Stimulated activated CD8-positive, alpha-beta memory T cell treated with anti-CD3 and anti-CD28 coated beads, Interleukin-4, amount 100 ng/mL, for 4 hours (primary cell): ENCODE measurements at places on chromosomes 6 and 20.

- no peak for DNase-seq
Observed at GRCh38 chr20:46642265-46642968, 8.8 kb downstream of the SLC13A3 start.

DNA sequence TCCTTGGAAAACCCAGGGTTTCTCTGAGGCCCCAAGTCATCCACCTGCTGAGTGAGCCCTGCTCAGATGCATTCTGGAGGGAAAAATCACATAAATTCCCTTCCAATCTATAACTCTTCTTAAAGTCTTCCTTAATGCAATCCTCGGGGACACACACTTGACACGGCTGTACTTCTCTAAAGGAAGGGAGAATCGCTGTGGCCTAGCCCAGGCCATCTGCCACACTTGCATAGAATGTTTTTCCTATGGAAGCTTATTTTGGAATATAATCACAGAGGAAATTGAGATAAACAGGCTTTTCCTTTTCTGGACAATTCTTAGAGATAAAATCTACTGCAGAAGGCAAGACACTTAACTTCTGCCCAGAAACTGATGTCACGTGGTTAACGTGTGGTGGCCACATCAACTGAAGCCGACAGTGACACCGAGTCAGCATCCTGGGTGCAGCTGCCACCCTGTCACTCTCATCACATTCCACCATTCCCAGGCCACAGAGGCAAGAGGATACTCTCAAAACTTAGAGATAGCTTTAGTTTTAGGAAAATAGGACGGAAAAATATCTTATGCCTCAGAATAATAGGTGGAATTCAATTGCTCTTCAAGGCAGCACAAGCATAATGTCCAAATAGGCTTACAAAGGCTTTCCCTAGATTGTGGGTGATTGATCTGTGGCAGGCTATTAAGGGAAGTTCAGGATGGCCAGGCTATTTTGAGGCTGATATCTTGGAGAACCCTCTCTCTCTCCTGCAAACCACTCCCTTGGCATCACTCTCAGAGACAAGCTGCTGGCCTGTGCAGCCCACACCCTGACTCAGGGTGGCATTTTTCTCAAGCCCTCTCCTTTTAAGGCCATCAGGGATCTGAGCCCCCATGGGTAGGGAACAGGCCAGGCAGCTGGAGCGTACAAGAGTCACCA is 29.6 kb downstream of the PSMB1 start:
- DNase-seq, result no peak

DNA sequence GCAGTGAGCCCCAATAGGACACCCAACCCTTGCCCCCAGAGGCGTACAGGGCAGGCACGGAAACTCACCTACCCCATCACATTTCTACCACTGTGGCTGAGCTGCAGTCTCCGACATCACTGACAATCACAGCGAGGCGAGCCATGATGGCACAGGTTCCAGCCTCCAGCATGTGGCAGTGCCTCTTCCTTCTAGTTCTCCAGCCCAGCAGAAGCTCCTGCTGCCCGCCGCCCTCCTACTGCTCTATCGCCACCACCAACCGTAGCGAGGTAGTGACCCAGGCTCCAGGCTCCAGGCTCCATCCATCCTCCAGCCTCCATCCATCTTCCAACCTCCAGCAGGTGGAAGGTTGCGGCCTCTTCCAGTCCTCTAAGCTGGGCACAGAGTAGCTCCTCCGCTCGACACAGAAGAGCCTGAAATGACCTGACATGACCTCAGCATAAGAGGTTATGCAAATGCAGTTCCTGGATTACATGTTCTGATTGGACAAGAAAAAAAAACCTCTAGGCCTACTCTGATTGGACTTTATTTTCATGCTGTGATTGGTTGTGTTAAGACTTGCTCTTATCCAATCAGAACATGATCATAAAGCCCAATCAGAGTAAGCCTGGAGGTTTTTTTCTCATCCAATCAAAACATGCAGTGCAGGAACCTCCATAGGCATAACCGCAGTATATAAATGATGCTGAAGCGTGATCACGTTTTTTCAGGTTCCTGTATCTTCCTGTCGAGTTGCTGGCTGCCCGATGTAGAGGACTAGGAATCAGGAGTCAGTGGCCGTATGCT is 438.9 kb upstream of the ZNF337 start:
- DNase-seq, result no peak

GRCh38 chr6:5082487-5083306 is 2.4 kb upstream of the PPP1R3G start:
- DNase-seq, result no peak

DNA sequence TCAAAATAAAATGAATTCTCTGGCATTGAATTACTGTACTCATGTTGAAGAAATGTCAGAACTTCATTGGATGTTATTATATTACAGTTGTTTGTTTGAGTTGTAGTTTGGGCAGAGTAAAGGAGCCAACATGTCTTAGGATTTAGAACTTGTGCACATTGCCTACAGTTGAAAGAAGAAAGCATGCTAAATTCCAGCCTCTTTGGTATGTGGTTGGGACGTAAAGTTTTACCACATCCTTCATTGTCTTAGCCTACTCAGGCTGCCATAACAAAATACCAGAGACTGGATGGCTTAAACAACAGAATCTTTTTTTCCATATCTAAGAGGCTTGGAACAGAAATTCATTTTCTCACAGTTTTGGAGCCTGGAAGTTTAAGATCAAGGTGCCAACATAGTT is 42.4 kb downstream of the HFE start:
- DNase-seq, result no peak

- DNase-seq, result no peak
Observed at GRCh38 chr20:59117526-59117925, 46.1 kb upstream of the ZNF831 start.

GRCh38 chr20:3459881-3460307 is 10.9 kb upstream of the ATRN start:
- no peak for DNase-seq

DNA sequence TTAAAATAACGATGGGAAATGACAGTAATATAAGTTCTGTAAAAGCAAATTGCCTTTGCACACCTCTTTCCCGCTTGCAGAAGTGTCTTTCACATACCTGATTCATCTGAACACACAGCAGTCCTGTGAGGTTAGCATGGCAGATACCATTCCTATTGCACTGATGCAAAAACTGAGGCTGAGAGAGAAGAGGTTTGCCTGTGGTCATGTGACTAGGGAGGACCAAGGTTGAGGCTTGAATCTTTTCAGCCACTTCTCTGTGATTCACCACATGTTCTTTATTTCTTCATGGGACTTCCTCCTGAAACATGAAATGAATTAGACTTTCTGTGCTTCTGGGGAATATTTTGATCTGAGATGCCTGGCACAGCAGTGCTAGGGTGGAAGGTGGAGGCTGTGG is 92.9 kb downstream of the VEGFA start:
- DNase-seq, result no peak

- DNase-seq, result no peak
Observed at GRCh38 chr20:31934968-31935764, 16.7 kb downstream of the PDRG1 start.

GRCh38 chr6:121838842-121839241 is 403.4 kb downstream of the GJA1 start:
- DNase-seq, result no peak

DNA sequence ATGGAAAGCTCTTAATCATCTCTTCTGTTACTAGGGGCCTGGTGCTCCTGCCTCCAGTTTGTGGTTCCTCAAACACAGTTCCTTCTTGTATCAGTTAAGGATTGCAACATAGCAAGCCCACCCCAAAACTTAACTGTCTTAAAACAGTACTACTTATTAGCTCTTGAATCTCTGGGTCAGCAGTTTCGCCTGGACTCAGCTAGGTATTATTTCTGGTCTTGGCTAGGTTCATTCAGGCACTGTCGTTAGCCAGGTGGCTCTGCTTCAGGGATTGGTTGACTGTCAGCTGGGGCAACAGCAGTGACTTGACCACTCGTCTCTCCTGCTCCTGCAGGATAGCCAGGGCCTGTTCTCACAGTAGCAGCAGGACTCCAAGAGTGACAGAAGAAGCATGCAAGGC is 30.0 kb upstream of the RALY start:
- no peak for DNase-seq

GRCh38 chr20:50284811-50285375 is 94.3 kb downstream of the CEBPB start:
- no peak for DNase-seq

DNA sequence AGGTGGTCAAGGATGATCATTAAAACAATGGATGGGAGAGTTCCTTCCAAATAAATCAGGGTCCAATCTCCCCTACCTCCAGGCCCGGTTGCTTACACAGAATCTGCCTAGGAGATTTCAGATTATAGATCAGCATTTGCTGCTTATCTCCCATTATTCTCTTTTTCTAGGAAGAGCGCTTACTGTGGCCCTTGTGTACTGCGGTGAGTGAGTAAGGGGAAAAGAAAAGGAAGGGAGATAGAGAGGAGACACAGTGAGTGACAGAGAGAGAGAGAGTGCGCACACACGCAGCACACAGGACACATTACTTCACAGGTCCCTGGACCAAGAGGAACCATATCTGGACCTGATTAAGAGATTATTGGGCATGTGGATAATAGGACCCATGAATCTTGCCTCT is 6.2 kb downstream of the LATS1 start:
- DNase-seq, result no peak

- no peak for DNase-seq
Observed at GRCh38 chr6:105951322-105951721, 134.8 kb upstream of the PRDM1 start.

DNA sequence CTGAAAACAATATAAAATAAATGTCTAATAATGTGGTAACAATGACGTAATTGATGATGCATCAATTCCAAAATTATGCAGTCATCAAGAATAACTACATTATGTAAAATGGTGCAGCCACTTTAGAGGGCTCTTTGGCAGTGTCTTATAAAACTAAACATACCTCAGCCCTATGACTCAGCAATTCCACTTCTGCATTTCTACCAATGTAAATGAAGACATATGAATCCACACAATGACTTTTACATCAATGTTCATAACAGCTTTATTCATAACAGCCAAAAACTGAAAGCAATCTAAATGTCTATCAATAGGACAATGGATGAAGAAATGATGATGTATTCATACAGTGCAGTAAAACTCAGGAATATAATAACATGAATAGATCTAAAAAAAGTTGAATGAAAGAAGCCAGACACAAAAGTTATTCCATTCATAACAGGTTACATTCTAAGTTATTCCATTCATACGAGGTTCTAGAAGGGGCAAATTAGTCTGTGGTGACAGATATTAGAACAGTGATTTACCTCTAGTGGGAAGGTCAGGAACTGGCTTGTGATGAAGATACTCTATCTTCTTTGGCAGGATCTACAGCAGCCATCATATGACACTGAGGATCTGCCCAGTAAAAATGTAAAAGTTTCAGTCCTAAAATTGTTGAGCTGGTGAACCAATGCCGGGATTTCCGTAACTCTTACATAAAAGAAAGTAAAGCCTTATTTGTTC is 396.1 kb downstream of the PLCB1 start:
- no peak for DNase-seq

GRCh38 chr20:43953919-43954592 is 39.4 kb downstream of the TOX2 start:
- no peak for DNase-seq

- no peak for DNase-seq
Observed at GRCh38 chr6:108563292-108563691, 2.6 kb downstream of the FOXO3 start.

GRCh38 chr20:31473331-31474096 is 1.4 kb downstream of the DEFB124 start:
- no peak for DNase-seq

DNA sequence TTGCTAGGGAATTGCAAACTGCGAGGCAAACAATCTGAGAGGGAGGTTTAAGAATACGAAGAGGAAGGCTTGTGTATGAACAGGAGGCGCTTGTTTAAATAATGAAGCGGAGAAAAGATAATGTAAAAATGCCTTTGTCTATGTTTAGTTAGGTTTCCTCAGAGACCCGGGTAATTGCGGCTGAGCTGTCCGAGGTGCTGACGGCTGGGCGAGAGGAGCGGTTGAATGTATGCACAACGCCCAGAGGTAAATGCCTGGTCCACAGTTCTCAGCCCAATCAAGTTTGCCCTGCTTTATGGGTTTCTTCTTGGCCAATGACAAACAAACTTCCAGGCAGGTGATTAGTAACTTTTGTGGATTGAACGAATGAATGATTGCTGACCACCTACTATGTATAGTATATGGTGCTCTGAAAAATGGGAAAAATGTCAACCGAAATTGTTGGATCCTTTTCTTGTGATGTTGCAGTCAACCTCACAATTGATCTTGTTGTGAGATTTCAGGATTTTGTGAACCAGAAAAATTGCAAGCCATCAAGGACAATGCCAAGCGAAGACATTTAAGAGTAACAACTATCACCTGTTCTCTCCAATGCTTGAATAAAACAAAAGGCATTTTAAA is 38.3 kb upstream of the SLC32A1 start:
- no peak for DNase-seq

DNA sequence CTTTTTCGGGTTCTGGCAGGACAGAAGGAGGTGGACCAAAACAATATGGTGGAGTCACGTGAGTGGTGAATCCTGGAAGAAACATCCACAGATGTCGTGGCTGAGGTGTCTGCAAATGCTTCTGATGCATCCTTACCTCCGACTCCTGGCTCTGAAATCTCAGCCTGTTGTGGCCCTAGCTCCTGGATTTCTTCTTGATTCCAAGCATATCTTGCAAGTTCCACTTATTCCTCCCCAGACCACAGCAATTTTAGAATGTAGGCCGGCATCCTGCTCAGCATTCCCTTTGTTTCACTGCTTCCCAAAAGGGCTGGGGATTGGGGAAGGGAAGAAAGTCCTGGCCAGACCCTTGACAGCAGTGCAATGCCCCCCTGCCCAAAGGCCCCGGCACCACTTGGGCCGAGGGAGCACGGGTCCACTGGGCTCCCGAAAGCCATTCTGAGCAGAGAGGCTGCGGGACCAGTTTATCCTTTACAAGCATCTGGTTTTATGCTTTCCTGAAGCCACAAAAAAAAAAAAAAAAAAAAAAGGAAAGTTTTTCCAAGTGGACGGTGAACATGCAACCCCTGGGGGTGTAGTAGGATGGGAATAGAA is 200.9 kb upstream of the RNF24 start:
- DNase-seq, result no peak

DNA sequence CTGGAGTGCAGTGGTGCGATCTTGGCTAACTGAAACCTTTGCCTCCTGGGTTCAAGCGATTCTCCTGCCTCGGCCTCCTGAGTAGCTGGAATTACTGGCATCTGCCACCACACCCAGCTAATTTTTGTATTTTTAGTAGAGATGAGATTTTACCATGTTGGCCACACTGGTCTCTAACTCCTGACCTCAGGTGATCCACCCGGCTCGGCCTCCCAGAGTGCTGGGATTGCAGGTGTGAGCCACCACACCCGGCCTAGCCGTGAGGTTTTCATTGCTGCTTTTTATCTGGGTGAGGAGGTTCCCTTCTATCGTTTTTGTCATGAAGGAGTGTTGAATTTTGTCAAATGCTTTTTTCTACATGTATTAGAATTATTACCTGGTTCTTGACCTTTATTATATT is 23.9 kb downstream of the SRC start:
- DNase-seq, result no peak

- DNase-seq, result no peak
Observed at GRCh38 chr6:36195471-36196112, 952 bp upstream of the BRPF3 start.
